ENCODE measurements at places on chromosomes 1 and 21.

DNA sequence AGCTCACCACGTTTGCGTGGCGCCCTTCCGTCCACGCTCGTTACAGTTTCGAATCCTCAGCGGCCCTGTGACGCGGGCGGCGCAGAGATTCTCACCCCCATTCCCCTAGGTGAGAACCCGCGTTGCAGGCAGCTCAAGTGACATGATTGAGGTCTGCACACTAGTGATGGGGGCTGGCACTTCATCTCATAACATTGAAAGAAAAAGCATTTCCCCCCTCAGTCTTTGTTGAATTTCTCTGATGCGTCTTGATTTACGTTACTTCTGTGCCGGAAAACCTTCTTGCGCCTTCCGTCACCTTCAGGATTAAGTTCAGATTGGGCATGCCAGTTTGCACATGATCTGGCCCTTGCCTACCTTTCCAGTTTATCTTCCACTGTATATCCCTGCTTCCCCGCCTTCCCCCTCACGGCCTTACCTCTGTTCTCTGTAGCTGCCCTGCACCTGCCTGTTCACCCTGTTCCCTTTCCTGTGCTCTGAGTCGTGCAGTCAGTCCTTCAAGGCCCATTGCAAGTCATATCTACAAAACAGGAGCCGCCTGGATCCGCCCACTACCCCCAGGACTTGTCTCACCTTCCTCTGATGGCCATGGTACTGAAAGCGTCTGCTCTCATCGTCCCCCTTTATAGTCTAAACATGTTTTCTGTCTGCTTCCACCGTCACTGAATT is 1.1 kb downstream of the CTPS1 start:
- DNase-seq = peak; percentile 51

- no peak for DNase-seq
These were observed 265.5 kb upstream of the RGS18 start for GRCh38 chr1:191892716-191893115.

DNA sequence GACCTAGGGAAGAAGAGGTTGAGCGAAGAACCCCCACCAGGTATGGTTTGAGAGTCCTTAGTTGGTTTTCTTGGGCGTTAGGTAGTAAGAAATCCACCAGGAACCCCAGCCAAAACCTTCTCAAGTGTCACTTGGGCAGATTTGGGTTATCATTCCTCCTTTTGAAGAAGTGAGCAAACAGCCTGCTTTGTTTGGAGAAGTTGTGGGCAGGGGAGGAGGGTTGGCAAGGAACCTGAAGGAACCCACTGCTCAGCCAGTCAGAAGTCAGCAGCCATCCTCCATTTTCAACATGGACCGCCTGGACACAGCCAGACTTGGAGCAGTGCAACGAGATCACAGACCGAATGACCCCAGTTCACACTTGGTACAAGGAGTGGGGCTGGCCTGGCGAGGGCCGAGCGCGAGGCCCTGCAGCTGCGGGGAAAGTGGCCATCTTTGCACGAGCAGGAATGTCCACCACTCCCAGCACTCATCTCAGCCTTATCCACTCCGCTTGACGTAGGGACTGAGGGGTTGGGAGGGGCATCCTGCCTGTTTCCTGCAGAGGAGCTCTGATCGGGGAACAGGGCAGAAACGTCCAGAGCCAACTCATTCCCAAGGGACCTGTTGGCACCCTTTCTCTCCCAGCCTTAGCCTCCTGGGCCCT is 7.2 kb downstream of the ADPRS start:
- DNase-seq = no peak

GRCh38 chr1:22398656-22399420 is 52.8 kb upstream of the ZBTB40 start:
- no peak for DNase-seq

DNA sequence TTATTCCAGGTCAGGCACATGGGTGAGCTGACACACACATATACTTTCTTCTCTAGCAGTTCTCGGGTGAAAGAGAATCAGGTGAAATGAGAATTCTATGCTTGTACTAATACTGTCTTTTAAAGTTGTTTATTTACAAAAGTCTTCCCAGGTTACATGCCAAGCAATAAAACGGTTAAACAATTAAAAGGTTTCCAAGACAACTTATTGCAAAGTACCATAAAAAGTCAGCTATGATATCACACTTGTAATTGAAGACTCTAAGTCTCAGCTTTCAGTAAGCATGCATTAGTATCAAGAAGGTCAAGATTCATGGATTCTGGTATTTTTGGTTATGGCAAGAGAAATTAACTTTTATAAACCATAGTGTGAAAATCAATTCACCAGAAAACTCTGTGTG is 171.4 kb downstream of the PDE4B start:
- no peak for DNase-seq

GRCh38 chr1:109740615-109741373 is at the start of gene GSTM3:
GSTM3 (minus strand) TSS chr1:109741038; CDS start chr1:109740287, 751 bp downstream.
- no peak for DNase-seq

DNA sequence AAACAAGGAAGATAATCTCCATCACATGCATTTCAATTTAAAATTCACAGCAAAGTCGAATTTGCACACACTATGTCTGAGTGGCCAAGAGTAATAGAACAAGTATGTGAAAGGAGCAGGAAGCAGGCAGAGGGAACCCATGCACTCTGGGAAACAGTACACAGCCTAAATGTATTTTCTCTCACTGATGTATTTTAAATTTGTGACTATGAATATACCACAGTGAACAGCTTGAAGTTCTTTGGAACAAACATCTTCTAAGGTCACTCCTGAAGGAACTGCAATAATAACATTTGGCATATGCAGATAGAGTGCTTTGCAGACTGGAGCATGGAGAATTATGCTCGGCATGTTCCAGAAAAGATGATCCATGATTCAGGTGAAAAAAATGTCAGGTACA is 223.1 kb upstream of the PKN2 start:
- no peak for DNase-seq

DNA sequence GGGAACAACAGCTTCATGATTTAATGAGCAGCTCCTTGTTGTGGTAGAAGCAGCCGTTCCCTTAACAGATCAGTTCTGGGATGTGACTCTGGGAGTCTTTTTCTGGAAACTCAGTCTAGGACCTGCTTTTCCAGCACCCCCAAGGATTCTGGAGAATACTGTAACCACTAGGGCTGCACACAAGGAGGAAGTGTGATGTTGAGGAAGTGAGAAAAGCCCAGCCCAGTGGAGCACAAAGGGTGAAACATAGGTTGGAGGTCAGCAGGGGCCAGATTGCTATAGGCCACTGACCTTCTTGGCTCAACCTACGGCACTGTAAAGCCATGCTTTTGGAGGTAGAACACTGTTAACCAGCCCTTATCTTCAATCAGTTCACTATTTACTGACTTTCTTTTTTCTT is 10.1 kb upstream of the PLA2G5 start:
- no peak for DNase-seq

GRCh38 chr1:32636914-32637645 is 13.3 kb downstream of the ZBTB8OS start:
- no peak for DNase-seq

- DNase-seq = no peak
These were observed 11.6 kb downstream of the DNASE2B start for GRCh38 chr1:84409888-84410287.

DNA sequence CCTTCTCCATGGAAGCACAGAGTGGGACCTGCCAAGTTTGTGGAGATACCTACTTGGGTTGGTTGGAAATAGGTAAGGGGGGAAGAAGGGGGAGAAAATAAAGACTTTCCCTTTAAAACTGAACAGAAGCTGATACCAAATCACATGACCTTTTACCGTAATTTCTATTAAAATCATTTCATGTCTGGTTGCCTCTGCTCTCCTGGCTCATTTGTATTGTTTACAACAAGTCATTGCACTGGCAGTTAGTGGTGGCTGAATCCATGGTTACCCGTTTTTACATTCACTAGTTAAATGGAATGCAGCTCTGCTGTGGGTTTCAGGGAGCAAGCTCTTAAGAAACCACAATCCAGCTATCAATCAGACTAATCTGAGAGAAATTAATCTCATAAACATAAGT is 353.7 kb upstream of the ESRRG start:
- no peak for DNase-seq

DNA sequence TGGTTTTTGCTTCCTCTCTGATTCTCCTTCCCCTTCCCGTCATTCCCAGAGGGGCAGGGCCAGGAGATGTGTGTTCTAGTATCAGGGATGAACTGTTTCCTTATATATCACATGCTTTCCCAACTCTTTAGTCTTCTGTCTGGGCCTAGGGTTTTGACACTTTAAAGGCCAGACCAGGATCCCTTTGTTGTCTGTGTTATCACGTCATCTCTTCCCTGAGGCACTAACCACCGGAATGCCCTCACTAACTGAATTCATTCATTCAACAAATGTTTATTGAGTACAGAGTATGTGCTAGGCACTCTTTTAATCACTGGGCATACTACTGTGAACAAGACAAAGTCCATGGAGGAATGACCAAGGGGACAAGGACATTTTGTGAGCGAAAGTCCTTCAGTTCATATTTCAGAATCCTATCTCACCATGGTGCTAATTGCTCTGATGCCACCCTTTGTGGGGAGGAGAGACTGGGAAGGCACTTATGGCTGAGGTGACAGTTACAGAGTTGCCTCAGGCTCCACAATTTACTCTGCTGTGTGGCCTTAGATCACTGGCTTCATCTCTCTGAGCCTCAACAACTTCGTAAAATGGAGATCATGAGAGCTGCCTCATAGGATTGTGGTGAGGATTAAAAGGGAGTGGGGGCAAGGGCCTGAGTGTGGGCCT is 12.0 kb upstream of the ZNF362 start:
- no peak for DNase-seq

GRCh38 chr21:30986965-30987364 is 51.3 kb downstream of the KRTAP19-8 start:
- DNase-seq = no peak

- DNase-seq = no peak
These were observed 187.6 kb upstream of the PRMT6 start for GRCh38 chr1:106868828-106869227.

- DNase-seq = no peak
These were observed 170.0 kb upstream of the IVNS1ABP start for GRCh38 chr1:185487026-185487425.
